ENCODE measurements at places on chromosomes 2 and 18. TPM values are rescaled to one million over a fixed set of nuclear protein-coding genes. Genes with fewer than 3 reads are reported as not detected.

The CNGA3 gene
- not detected for total RNA-seq

The UPP2 gene
- total RNA-seq, result not detected

The ASB18 gene
- total RNA-seq, result 44.4 TPM

The NFE2L2 gene
- total RNA-seq, result 66.5 TPM

The C2orf72 gene
- 0.08 TPM for total RNA-seq

The SP140 gene
- total RNA-seq, result 0.57 TPM

The RFX8 gene
- not detected for total RNA-seq

The SCYGR4 gene
- not detected for total RNA-seq

The OSBPL1A gene
- total RNA-seq, result 49.4 TPM

The AQP12B gene
- not detected for total RNA-seq

The EGR4 gene
- total RNA-seq, result not detected

DNA sequence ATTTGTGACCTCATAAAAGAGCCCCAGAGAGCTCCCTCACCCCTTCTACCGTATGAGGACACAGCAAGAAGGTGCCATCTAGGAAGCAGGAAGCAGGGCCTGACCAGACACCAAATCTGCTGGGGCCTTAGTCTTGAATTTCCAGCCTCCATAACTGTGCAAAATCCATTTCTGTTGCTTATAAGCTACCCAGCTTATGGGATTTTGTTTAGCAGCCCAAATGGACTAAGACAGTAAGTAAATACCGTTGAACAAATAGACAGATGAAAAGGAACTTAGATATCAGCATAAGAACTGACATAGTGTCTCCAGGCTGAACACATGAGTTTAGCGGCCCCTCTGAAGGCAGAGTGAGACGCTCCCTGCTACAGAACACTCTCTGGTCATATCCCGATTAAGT lies 130.9 kb downstream of the UXS1 start:
- DNase-seq, result no peak

GRCh38 chr2:179338681-179339080 lies 74.0 kb upstream of the SESTD1 start:
- DNase-seq, result no peak

- no peak for DNase-seq
Observed at GRCh38 chr2:15152382-15152781, 408.8 kb downstream of the NBAS start.

DNA sequence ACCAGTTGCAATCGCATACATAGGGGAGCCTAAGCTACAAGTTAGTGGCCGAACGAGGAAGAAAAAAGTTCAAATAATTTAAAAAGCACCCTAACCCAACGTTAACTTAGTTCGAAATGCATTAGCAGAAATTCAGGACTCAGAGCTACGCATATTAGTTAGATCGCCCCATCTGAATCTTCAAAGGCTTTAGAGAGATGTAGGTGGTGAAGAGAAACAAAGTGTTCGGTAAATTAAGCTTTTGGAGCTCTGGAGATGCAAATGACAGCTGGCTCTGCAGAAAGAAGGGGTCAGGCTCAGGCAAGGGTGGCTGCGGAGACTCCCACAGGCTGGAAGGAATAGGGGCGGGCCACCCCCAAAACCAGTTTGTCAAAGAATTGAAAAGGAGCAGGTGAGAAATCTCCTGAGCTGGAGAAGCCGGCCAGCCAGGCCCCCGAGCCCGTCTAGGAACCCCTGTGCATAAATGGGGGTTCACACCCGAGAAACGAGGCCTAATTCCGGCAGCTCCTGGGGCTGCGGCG lies 621 bp downstream of the TXNL1 start:
- no peak for DNase-seq

- DNase-seq, result no peak
Observed at GRCh38 chr18:35159782-35160181, 81.1 kb upstream of the ZNF397 start.

DNA sequence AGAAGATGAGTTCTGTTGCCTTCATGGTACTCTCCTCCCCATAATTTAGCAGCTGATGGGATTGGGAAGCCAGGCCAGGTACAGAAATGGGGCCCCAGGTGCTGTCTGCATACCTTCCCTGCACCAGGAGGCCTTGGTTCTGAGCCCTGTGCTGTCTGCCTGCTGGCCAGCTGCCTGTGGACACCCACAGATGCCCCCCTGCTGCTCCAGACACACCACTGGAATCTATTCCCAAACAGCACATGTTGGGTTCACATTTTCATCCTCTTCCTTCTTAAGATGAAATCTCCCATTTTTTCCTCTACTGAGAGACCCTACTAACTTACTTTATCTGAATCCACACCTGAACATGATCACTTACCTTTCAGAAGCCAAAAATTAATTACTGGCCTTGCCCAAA lies 152.0 kb upstream of the CCDC68 start:
- DNase-seq, result no peak

DNA sequence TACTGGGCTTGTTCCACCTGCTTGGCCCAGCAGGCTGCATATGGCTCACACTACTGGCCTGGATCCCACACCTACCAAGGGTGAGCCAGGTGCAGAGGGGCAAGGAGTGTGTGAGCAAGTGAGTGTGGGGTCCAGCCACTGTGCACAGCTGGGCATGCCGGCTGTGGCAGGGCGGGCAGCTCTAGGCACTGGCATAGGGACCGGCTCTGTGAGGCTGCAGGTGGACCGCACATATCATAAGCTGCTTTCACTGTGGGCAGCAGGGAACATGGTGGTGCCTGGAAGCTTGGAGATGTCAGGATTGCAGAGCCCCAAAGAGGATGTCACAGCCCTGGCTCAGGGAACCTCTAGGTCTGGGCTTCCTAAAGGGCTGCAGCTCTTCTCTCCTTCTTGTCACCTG lies 154.3 kb downstream of the THSD7B start:
- no peak for DNase-seq

GRCh38 chr18:51936115-51936514 lies 403.9 kb upstream of the DCC start:
- no peak for DNase-seq

DNA sequence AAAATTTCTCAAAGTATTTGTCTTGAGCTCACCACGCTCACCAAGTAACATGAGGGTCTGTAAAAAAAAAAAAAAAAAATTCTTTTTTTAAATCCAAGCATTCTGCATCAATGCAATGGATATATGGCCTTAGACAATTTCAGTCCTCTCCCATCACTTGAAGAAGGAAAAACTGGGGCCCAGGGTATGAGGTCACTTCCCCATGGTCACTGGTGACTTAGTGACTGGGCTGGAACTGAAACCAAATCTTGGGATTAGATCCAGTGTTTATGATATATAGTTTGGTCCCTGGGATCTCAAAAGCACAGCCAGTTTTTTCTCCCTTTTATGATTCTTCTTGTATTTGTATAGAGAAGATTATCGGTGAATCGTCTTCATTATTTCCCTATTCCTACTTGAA lies 477.9 kb upstream of the TNP1 start:
- DNase-seq, result no peak

DNA sequence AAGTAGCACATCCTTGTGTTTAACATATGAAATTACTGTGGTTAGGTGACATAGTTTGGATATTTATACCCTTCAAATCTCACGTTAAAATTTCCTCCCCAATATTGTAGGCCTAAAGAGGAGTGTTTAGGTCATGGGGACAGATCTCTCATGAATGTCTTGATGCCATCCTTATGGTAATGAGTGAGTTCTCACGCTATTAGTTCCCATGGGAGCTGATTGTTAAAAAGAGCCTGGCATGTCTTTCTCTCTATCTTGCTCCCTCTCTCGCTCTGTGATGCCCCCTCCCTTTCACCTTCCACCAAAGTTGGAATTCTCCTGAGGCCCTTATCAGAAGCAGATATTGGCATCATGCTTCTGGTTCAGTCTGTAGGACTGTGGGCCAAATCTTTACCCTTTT lies 660.1 kb downstream of the ADCYAP1 start:
- DNase-seq, result no peak

GRCh38 chr2:166573391-166573790 lies 79.3 kb upstream of the SCN7A start:
- no peak for DNase-seq

- DNase-seq, result no peak
Observed at GRCh38 chr2:39516347-39517101, 79.4 kb upstream of the MAP4K3 start.

DNA sequence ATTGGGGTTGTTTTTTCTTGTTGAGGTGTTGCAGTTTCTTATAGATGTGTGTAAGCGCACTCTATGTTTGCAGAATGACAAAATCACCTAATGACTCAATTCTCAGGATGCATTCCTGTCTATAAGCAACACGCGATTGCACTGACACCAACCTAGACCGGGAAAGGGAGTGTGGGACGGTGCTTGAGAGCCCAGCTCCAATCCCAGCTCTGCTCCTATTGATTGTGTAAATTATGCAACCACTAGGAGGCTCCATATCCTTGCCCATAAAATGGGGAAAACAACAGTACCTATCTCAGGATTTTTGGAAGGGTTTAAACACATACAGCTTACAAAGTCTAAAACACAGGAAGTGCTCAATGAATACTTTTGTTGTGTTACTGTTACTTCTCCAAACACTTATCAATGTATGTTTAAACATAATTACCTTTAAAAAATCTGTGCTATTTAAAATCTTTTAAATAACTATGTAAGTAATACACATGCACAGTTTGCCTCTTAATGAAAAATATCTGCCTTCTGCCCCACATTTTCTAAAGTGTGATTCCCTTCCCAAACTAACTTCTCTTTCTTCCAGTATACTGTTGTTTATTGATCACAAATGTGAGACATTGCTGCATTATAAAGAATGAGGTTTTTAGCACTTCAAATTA lies 132.5 kb downstream of the SPHKAP start:
- no peak for DNase-seq

GRCh38 chr18:3723554-3723953 lies 273.6 kb downstream of the TGIF1 start:
- DNase-seq, result no peak

DNA sequence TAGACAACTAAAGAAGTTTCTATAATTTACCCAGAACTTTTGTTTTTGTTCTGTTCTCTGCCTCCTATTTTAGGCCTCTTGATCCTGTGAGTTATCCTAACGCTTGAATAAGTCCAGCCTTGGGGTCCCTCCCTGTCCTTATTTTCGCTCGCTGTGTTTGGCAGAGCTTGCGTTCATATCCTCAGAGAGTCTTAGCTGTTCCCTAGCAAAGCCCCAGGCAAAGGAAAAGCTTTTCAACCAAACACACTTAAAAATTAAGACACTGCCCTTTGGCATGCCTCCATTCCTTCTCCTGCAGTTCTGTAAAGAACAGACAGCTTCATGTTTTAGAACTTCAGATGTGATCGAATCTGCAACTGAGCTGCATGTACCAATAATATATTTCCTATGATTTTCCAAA lies 517.2 kb downstream of the SUCLG1 start:
- no peak for DNase-seq

DNA sequence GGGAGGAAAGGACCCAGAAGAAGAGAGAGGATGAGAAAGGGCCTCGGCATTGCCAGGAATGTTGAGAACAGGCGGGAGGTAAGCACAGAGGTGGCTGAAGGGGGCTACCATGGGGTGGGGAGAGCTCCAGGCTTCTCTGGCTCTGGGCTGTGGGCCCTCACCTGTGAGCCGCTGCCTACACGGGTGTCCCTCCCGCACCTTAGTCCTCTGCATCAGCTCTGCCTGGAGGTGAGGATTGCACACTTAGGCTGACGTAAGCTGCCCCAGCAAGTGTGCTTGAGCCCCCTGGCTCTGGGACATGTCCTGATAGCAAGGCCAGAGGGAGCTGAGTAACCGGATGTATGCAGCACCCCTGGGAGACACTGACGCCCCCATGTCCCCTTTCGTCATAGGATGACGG lies 33.9 kb downstream of the TMEM18 start:
- DNase-seq, result no peak

- no peak for DNase-seq
Observed at GRCh38 chr2:237178396-237178795, 92.7 kb downstream of the COPS8 start.

- no peak for DNase-seq
Observed at GRCh38 chr2:240820607-240821428, 799 bp upstream of the KIF1A start.

GRCh38 chr2:99552529-99552928 lies 62.7 kb upstream of the REV1 start:
- no peak for DNase-seq

GRCh38 chr2:222844323-222844722 lies 16.5 kb upstream of the ACSL3 start:
- no peak for DNase-seq

DNA sequence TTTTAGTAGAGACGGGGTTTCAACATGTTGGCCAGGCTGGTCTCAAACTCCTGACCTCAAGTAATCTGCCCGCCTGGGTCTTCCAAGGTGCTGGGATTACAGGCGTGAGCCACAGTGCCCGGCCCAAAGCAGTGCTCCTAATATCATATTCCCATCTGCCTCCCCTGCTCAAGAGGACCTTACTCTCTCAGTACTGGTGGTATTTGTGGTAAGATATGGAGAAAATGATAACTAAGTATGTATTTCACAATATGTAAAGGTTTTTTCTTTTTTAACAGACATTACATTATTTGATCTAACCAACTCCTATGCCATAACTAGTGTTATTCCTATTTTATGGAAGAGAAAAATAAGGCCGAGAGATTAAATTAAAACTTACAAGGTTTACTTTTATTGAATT lies 201.0 kb downstream of the CAMKMT start:
- no peak for DNase-seq

DNA sequence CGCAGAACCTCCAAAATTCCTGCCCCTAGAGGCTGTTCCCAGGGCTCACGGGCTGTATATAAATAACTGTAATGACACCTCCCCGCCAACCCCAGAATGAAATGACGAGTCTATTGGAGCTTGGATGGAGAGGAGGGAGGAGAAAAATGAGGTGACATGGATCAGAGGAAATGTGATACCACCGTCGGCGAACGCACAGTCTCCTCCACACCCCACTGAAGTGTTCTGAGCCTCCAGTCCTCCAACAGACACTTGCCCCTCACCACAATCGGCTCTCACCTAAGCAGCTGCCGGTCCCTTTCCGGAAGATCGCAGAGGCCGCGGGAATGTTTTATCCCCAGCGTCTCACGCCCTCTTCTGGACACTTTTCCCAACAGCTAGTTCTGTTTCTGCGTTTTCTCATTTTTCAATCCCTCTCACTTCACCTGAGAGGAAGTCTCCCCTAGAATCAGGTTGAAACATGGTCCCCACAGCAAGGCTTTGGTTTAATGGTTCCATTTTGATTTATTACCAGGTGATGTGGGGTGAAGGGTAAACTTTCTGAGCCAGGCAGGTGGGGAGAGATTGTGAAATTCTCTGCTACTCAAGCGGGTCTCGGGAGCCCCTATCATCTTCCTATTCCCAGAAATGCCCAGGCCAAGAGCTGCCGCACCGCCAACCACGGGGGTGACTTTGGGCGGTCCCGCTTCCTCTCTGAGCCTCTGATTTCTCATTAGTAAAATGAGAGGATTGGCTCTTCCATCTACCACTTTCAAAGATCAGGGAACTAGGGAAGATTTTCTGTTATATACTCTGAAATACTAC lies 9.1 kb upstream of the MYO5B start:
- no peak for DNase-seq

All from cardiac septum (tissue), 1 donor.